ENCODE measurements at places on chromosomes 7 and 10.

DNA sequence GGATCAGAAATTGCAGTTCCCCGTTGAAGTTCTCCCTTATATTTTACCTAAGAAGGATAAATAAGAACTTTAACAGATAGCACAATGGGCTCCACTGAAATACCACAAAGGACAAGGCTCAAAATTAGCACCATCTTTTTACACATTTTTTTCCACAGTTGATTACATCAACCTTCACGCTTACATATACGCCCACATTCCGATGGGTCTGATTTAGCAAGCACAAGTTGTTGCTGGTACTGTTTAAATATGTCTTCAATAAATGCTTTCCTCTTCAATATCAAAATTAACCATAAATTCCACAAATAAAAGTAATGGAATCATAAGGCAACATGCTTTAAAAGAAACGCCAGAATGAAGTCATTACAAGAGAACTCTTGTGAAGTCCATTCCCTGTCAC, 79.5 kb downstream of the NEBL start:
- DNase-seq, result no peak

DNA sequence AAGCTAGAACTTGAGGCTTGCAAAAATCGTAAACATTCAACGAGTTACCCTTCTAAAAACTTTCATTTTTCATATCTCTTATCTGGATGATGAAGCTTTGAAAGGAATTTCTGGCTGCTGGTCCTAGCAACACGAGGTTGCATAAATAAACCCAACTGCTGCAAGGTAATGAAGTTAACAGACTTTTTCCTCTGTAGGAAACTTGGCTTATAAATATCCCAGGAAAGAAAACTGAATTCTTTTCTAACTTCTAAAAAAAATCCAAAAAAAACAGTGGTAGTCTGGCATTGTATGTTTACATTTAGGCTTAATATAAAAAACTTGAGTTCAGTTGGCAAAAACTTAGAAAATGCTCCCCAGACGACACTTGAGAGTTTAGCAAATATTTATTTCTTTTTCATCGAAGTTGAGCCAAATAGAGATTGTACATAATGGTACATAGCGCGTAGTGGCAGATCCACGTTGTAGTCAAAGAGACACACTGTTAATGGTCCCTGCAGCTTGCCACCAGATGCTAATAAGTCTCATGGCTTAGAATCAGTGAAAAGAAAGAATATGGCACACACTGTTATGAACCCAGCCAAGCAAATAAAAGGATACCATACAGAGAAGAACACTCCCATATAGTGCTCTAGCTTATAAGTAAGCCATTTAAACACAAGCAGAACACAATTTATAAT, 200.3 kb upstream of the PCLO start:
- peak; percentile 67 for DNase-seq

- peak; percentile 24 for DNase-seq
These were observed 34.9 kb downstream of the FAM204A start for GRCh38 chr10:118307220-118307619.

GRCh38 chr7:128453836-128454804, 1.6 kb upstream of the HILPDA start:
- peak; percentile 92 for DNase-seq

- DNase-seq, result no peak
These were observed 182.2 kb downstream of the WDR11 start for GRCh38 chr10:121033366-121033765.

GRCh38 chr10:132396494-132397035, 435 bp upstream of the PWWP2B start:
- peak; percentile 82 for DNase-seq

DNA sequence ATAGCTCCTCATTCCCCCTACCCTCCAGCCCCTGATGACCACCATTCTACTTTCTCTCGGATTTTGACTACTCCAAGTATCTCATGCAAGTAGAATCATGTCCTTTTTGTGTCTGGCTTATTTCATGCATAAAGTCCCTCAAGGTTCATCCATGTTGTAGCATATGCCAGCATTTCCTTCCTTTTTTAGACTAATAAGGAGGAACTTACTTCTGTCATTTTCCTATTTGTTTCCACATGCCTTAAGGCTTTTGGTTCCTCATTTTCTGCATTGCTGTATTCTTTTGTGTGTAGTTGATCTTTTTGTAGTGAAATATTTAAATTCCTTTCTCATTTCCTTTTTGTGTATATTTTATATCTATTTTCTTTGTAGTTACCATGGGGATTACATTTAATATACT, 376.9 kb downstream of the CALN1 start:
- no peak for DNase-seq

DNA sequence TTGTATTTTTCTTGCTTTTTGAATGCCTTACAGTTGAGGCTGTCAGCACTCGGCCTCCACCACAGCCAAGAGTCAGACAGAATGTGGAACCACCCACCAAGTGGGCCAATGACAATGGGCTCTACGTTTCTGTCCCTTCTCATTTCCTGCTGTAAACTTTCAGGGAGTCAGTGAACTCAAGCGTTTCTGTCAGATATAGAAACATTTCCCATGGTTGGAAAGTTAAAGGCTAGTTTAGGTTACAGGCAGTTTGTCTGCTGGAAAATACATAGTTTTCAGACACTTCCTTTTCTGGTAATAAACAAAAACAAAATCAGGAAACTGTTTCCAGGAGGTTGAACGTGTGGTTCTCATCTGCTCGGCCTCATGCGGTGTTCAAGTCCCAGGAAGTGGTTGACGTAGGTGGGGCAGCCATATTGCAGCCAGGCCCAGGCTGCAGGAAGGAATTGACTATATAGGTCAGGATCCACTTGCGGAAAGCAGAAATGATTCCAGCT, 245.1 kb downstream of the CAMK1D start:
- DNase-seq, result no peak

DNA sequence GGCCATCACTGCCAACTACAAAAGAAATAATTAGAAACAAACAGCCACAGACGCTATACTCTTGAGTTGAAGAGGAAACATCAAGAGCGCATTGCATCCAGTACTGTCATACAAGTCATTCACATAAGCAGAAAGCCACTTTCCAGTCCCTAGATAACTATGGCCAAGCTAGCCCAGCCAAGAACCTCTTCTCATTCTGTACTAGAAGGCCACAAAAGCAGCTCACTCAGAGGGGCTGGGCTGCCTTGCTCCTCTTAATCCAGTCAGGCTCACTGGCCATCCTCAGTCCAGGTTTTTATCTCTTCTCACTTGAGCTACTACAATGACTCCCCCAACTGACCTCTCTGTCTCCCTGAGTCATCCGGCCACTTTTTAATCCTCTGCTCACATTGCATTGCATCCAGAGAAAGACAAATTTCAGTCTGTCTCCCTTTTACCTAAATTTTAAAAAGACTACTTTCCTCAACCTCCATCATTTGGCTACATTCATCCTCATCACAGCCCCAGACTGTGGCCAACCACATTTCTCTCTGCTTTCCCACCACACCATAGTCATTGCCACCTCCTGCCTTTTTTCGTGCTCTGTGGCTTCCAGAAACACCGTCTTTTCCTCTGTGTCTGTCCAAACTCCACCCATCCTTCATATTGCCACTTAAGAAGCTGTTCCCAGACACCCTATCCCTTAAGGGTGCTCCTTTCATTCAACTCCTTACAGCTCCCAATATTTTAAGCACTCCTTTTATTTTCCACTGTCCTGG, 25.0 kb downstream of the PPP1R3C start:
- DNase-seq, result no peak

DNA sequence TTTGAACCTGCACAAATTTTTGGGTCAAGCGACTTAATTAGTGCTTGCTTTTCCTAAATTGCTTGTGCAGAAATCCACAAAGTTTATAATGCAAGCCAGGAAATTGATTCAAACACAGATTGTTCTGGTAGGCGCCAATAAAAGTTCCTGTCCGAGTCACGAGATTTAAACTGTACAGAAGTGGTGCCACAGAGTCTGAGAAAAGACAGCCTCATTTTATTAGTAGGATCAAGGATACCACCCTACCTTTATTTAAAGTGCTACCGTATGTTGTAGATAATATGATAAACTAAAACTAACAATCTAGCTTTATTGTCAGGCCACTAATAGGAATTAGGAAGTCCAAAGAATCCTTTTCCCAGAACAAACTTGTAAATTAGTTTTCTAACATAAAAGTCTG, 696.7 kb downstream of the TNS3 start:
- no peak for DNase-seq

- DNase-seq, result no peak
These were observed 9.7 kb downstream of the ZMIZ1 start for GRCh38 chr10:79078367-79079053.

GRCh38 chr10:3605882-3606281, 179.1 kb downstream of the KLF6 start:
- DNase-seq, result no peak

- DNase-seq, result no peak
These were observed 25.6 kb downstream of the CTNNA3 start for GRCh38 chr10:67670401-67670800.

GRCh38 chr10:102493771-102494170, 8.7 kb downstream of the ACTR1A start:
- no peak for DNase-seq

GRCh38 chr7:144518360-144518759, 114.9 kb upstream of the NOBOX start:
- no peak for DNase-seq

GRCh38 chr7:37943905-37944736, 23.7 kb downstream of the EPDR1 start:
- DNase-seq, result peak; percentile 46

DNA sequence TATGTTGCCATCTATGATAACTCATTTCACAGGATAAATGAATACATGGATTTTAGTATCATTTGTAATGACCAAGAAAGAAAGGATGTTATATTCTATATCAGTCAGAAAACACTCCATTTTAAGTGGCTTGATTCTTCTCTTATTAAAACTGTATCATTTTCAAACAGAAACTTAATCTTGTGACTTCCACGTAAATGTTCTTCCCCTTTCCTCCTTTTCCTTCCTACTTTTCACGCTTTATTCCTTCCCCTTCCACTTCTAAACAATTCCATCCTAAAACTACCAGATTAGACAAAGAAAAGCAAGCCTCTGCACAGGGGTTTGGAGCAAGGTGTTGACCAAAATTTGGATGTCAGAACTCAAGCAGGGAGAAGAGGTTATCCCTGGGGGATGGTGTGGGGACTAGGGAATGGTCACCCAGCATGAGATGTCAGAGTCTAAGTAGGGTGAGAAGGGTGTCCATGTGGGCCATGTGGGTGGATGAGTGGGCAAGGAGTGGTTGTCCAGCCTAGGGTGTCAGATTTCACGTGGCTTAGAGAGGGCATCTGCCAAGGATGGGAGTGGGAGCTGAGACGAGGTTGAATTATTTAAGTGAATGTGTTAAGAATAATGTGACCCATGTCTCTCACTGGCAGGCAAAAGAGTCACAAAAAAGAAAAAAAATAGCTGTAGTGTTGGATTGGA, 5.0 kb upstream of the GSAP start:
- DNase-seq, result no peak

DNA sequence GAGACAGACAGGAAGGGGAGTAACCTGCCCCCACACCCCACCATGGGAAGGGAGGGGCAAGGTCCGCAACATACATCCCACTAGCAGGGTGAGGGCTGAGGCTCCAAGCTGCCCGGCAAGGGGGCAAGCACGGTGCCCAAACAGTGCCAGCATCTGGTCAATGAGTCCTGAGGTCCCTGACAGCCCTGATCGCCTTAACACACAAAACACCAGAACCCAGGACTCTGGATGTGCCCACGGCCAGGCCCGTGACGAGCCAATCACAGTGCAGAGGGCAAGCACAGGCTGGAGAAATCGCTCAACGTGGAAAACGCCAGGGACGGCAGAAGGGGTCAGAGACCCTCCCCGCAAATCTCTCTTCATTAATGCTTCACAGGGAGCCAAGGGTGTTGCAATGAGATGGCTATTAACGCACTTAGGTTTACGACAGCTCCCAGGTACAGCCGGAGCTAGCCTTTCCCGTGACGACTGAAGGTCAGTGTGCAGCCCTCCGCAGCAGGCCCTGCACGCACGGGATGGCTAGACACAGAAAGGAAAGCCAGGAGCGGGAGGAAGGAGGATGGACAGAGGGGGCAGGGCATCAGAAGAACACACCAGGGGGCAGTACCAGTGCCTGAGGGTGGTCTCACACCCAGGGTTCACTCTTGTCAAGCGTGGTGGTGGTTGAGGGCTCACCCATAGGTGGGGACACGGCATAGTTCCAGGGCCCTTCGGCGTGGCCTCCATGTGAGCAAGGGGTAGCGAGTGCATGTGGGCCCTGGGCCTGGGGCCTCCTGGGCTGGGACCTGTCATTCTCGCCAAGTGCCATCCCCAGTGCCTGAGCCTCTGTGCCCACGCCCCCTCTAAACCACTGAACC, 220.5 kb downstream of the MAD1L1 start:
- no peak for DNase-seq

- no peak for DNase-seq
These were observed 23.8 kb downstream of the CYTH3 start for GRCh38 chr7:6248581-6248980.

DNA sequence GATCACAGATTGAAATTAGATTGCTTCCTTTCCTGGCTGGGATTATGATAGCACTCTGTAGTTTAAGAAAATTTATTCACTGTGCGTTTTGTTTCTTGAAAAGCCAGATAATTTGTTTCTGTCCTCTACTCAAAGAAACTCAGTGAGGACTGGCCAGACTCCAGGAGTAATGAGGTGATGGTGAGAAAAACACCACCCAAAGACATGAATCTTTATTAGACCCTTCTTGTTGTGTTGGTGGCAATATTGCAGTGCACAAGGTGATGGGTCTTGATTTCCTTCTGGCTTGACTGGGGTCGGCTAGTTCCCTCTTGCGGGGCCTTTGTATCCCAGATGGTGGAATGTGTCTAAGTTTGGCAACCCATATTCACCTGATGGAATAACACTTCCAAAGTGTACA, 756.8 kb downstream of the LRMDA start:
- DNase-seq, result no peak

DNA sequence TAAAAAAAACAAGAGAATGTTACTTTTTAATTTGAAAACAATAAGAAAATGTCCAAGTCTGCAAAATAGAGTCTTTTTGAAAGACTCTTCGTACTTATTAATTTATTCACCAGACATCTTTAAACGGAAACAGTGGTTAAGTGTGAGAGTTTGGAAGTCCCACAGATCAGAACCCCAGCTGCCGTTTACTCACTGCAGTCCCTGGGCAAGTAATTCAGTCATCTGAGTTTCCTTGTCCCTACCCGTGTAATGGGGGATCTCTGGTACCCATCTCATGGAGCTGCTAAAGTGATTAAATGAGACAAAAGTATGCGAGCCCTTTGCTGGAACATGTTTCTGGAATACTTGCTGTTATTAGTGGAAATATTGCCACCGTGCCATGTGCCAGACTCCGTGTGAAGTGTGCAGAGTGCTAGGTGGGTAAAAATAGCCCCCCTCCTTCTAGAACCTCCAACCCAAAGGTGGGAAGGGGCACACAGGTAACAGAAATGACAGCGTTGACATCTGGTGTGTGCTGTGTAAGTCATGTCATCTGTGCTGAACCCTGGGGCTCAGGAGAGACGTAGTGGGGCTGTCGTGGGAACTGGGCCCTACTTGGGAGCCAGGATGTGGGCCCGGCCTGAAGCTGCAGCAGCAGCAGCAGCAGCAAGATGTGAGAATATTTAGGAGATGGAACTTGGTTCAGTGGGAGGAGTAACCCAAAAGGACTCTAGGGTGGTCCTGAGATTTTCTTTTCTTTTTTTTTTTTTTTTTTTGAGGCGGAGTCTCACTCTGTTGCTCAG, 140.5 kb downstream of the CUX1 start:
- no peak for DNase-seq

Data from eye (tissue), 1 donor.